ENCODE measurements at places on chromosomes 2 and 18.

GRCh38 chr18:76757925-76758324 lies 64.4 kb upstream of the ZNF236 start:
- no peak for DNase-seq

DNA sequence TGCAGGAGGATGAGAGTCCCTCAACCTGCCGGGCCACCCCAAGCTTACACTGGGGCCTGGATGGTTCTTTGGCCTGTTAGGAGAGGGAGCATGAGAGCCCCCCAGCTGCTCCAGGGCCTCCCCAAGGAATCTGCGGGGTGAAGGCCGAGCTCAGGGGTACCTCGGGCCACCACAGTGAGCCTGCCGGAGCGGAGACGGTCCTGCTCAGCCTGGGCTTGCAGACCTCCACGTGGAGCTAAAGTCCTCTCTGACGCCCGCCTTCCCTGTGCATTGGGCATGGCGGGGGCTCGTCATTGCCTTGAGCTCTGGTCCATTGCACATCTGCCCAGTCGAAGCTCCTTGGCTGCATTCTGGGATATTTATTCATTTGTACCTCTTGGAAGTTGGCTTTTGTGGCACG lies 62.7 kb downstream of the ASB1 start:
- no peak for DNase-seq

- DNase-seq, result no peak
Measured at GRCh38 chr2:49278141-49278540, 123.8 kb upstream of the FSHR start.

DNA sequence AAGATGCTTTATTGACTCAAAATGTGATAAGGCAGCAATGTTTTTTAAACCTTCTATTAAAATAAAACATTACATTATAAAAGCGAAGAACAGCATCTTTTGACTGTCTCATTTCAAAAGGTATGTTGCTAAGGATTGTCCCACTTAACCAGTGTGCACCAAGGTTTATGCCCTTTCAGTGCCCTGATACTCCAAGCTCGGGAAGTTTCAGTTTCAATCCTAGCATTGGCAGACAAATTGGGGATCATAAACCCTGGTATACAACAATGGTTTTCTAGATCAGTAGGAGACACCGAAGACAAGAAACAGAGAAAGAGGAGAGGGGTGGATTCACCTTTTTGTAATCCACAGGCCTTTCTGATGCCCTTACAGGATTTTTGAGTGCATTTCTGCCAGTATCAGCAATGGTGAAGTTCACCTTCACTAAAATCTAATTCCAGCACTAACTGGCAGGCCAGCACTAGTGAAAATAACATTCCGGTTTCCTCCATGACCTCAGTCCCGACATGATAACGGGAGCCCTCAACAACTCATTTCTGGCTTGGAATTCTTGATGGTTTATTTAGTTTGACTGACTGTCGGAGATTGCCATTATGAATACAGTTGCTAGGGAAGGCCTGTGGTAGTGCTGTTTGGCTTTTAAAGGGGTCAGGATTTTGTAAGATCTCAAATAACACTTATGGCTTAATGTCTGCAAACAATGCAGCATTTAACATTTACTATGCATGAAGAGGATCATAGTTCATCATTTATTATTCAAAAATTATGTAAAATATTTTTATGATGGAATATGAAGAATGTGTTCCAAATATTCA lies 33.3 kb upstream of the FIGN start:
- no peak for DNase-seq

GRCh38 chr2:168607992-168608391 lies 151.9 kb downstream of the CERS6 start:
- no peak for DNase-seq

- DNase-seq, result no peak
Measured at GRCh38 chr2:234251326-234252271, 201.1 kb downstream of the SPP2 start.

DNA sequence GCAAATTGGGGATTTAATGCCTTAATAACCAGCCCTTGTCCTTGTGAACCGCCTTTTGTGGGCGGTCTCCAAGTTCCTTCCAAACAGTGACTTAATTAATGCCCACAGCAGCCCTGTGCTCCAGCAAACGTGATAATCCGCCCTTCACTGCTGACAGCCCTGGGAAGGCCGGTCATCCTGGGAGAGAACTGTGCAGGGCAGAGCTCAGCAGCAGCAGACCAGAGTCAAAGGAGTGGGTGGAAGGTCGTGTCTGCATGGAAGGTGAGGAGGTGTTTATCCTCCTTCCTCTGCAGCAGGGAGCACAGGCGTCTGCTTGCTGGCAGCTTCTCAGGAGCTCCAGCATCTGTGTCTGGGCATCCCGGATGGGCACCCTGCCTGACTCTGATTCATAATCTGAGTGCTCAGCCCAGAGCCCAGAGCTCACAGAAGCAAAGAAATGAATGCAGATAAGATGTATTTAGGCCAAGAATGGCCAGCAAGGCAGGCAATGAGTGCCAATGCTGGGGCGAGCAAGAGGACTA lies 270.0 kb upstream of the PXDN start:
- DNase-seq, result no peak

DNA sequence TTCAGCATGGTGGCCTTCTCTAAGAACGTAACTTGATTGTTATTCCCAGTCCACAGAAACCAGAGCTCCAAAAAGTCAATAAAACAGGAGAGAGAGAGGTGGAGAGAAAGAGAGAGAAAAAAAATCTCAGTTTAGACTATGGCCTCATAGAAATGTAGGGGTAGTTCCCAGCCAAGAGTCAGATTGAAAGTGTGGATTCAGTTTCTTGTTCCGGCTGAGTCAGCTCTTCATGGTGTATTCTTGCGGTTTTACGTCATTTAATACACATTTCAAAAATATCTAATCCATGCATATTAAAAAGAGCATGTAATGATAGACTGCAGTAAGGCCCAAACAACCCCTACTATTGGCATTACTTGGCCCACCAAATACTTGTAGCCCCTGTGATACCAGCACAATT lies 303.9 kb downstream of the ETAA1 start:
- no peak for DNase-seq

DNA sequence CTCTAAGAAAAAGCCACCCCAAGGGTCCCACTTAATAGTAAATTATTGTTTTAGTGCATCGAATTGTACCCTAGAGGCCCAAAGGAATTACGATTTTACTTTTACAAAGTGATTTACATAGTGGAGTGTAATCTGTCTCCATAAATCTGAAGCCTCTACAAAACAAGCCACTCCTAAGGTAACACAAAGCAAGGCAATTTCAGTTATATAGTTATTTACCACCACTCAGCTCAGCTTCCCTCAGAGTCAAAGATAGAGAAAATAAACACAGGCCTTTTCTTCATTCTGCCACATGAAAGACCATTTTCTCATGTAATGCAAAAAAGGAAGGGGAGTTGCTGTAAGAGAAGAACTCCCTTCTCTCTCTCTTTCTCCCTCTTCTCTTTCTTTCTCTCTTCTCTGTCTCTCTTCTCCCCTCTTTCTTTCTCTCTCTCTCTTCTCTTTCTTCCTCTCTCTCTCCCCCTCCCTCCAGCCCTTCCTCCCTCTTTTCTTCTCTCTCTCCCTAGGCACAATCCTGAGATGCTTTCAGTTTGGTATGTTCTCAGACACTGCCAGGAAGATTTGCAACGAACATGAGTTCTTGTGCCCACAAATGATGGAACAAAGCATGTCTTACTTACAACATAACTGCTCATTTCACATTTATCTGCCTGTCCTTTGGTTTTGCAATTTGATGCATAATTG lies 264.5 kb downstream of the BCL2 start:
- no peak for DNase-seq

DNA sequence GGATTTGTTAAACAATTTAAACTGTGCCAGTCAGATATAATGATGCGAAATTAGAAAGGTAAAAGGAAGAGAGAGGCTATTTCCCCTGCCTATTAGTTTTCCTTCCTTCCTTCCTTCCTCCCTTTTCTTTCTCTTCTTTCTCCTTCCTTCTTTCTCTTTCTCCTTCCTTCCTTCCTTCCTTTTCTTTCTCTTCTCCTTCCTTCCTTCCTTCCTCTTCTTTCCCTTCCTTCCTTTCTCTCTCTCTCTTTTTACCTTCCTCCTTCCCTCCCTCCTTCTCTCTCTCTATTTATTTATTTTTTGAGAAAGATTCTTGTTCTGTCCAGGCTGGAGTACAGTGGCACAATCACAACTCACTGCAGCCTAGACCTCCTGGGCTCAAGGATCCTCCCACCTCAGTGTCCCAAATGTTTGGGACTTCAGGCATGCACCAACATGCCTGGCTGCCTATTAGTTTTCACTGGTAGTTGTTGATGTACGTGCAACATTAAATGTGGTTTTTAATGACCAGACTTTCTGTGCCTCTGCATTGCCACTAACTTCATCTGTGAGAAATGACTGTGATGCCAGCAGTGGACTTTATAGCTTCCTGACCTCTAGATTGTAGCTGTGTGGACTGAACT lies 48.7 kb upstream of the NFE2L2 start:
- DNase-seq, result no peak

- DNase-seq, result no peak
Measured at GRCh38 chr2:70937866-70938585, 2.3 kb downstream of the ATP6V1B1 start.

DNA sequence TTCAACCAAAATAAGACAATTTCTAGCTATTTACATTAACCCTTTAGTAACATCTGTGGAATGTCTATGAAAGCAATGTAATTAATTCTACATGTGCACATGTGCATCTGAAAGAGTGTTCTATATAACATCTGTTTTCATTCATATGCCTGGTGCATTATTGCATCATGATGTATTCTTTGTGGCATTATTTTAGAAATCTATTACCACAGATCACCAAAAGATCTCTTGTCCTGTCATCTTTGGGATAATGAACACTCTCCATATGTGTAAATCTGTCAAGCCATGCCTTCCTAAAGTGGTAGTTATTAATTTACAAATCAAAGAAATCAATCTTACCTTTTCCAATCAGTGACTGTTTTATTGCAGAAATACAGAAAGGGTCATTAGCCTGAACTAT lies 86.9 kb downstream of the TRIB2 start:
- no peak for DNase-seq

DNA sequence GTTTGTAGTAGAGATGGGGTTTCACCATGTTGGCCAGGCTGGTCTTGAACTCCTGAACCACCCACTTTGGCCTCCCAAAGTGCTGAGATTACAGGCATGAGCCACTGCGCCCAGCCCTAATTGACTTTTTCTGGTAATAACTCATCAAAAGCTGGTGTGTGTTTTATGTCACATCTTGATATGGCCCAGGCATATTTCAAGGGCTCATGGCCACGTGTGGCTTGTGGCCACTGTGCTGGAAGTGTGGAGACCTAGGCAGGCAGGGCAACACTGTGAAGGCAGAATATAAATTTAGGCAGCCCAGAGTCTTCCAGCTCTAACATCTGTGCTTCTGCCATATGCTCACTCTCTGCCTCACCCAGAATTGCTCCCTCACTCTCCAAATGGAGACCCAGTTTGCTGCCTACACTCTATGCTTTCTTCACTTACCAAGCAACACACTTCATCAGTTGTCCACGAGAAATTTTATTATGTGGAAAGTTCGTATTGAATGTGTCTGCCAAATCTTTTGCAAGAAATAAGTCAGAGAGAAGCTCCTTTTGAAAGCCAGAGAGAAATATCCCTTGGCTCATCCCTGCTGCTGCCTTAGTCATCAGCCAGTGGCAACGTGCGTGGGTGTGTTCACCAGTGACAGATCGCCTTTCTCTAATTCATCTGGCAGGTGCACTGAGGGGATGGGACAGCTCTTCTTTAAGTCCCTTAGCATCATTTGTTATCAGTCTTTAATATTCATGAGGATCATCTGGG lies 129.4 kb upstream of the CXCR4 start:
- no peak for DNase-seq

DNA sequence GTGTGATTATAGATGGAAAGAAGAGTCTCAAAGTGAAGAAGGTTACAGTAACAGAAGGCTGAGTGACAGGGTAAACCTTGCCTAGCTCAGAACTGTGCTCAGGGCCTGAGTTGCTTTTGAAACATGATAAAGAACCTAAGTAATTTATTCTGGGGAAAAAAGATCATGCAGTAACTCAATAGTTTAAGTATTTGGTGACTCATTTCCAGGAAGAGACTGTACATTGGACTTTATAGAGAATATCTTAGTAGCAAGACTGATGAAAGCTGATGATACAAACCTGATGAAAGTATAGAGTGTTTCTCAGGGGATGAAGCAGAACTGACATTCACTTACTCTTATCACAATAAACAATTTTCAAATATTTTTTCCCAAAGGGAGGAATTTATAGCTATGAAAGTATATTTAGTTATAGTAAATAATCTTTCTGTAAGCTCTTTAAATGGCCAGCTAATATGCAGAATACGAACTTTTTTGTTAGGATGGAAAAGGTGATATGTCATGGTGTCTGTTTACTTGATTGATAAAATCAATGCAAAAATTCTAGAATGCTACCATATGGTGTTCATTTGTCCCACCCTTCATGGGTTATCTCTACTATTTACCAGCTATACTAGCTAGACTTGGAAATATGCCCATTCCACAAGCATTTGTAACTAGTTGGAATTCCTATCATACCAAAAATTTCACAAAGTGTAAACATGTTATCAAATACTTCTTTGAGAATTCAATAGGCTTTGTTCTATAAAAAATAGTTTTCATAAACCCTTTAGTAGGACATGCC lies 1265.5 kb upstream of the ACVR2A start:
- DNase-seq, result no peak

GRCh38 chr2:163794635-163795034 lies 58.8 kb upstream of the FIGN start:
- no peak for DNase-seq

DNA sequence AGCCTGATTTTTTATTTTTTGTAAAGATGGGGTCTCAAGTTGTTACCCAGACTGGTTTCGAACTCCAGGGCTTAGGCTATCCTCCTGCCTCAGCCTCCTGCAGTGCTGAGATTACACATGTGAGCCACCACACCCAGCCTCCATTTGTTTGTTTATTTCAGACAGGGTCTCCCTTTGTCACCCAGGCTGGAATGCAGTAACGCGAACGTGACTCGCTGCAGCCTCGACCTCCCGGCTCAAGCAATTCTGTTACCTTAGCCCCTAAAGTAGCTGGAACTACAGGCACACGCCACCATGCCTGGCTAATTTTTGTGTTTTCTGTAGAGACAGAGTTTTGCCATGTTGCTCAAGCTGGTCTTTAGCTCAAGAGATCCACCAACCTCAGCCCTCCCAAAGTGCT lies 27.2 kb downstream of the UBXN4 start:
- no peak for DNase-seq

- DNase-seq, result no peak
Measured at GRCh38 chr2:2742726-2743125, 411.7 kb upstream of the MYT1L start.

DNA sequence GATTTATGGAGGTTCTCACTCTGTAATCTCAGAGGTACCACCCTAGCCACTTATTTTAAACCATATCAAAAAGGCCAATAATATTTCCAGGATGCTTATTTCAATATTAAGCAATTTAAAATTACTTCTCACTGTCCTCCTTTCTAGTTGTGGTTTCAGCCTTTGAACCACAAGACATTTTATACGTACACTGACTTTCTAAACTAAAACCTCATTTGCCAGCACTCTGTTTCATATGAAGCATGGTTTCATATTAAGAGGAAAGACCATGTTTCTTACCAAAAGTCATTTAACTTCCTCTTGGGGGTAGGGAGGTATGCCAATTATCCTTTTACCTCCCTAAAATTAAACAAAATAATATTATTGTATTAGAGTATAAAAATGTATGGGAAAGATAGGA lies 399.8 kb downstream of the CDH7 start:
- DNase-seq, result no peak

GRCh38 chr2:32377928-32378327 lies 21.1 kb downstream of the BIRC6 start:
- DNase-seq, result no peak
